ENCODE measurements at places on chromosomes 2 and 18.

GRCh38 chr2:149814901-149815300, 227.3 kb upstream of the MMADHC start:
- no peak for DNase-seq

GRCh38 chr2:86417961-86418360, 23.2 kb upstream of the KDM3A start:
- no peak for DNase-seq

DNA sequence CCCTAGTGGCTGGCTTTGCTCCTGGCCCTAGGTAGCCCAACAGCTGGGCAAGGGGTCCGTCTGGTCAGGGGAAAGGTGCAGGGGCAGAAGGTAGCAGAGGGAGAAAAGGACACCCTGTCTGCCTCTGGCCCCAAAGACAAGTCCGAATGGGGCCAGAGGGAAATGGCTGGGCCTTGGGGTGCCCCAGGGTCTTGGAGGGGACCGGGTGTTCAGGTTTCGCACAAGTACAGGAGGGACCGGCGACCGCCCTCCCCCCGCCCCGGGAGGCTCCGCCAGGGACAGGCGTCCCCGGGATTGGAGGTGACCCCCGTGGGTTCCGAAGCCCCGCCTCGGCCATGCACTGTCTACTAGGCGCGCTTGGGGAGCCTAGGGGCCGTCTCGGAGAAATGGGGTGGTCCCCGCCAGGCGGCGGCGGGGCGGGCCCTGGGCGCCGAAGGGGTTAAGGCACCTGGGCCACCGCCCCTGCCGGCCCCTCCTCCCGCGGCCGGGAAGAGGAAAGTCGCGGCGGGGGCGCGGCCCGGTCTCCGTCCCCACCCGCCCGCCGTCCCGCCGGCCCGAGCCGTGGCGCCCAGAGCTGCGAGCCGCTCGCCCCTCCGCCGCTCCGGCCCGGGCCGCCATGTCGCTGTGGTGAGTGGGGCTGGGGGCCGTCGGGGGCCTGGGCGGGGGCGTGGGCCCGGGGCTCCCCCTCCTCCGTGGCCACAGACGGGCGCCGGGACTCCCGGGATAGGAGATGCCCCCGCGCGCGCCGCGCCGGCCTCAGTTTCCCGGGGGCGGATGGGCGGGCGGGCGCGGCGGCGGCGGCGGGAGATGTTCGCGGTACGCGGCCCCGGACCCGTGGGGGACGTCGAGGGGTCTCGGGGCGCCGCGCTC, at the start of gene B3GNT7:
Gene B3GNT7, plus strand, starts transcription at position 523 of the 870 bp plus-strand sequence. Its CDS starts 94 bp downstream, at position 617.
- DNase-seq: no peak

- DNase-seq: no peak
Observed at GRCh38 chr18:64180617-64181016, 31.7 kb upstream of the LINC00305 start.

DNA sequence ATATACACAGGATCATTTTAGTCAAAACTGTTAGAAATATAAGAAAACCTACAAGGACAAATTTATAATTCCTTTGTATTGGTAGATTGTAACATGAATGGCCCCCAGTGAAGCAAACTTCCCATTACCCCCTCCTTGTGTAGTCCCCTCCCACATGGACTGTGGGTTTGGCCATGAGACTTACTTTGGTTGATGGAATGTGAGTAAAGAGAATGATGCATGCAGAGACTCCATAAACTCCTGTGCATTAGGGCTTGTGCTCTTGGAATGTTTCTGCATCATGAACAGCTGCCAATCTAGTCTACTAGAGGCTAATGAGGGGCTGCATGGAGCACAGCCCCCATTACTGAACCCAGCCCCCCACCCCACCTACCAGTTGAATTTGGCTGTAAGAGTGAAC, 8.3 kb upstream of the TGFA start:
- DNase-seq: no peak

GRCh38 chr18:77433076-77433475, 183.4 kb downstream of the GALR1 start:
- DNase-seq: no peak

DNA sequence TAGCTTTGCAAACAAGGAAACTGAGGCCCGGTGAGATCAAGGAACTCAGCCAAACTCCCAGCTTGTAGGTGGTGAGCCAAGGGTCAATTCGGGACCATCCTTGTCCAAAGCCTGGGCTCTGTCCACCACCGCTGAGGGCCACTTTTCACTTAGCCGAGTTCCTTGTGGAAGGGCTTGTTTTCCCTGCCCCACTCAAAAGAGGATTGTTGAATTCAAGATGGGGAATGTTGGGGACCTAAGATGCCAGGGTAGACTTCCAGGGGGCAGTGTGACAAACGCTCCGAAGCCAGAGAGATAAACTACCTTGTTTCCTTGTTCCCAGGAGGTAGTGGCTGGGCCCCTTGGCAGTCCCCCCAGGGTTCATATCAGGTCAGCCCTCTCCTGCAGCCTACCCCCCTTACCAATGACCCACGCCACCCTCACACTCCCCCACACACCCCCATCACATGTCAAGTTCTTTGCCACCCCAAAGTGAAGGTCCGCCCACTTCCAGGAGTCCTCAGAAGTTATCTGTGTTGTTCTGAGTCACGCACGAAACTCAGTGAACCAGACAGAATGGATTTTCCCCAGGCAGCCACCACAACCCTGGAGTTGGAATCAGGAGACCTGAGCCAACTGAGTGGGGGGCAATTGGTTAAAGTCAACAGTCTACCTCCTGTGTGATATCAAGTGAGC, 10.3 kb upstream of the ATOH8 start:
- DNase-seq: no peak

DNA sequence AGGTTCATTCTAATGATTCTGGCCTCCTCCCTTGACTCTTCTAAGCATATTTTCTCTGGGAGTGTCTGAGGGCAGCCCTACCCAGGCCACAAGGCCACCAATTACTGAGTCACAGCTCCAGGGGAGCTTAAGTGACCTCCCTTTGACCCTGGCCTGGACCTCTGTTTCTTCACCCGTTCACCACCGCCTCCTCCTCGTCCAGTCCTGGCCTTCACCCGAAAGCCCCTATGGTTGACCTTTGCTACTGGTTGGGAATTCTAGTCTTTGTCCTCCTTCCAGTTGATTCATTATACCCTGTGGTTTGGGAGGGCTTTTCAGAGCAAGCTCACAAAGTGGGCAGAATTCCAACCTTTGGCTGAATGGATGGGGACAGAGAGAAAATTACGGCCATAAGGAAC, 72.6 kb downstream of the NRP2 start:
- no peak for DNase-seq

DNA sequence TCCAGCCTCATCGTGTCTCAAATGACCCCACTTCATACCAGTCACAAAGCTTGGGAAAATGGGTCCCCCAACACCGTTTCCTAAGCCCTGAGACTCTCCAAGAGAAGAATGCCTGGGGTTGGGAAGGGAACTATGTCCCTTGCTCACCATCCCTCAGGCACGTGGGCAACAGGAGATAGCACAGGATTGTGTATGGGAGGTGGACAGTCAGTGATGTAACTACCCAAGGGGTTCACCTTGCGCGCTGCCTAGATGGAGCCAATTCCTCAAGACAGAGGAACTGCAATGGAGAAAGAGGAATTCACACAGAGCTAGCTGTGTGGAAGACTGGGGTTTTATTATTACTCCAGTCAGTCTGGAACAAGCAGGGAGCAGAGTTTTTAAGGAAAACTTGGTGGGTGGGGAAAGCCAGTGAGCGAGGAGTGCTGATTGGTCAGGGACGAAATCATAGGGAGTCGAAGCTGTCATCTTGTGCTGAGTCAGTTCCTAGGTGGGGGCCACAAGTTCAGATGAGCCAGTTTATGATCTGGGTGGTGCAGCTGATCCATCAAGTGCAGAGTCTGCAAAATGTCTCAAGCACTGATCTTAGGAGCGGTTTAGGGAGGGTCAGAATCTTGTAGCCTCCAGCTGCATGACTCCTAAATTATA, 13.8 kb upstream of the CXCR1 start:
- DNase-seq: peak; percentile 23

DNA sequence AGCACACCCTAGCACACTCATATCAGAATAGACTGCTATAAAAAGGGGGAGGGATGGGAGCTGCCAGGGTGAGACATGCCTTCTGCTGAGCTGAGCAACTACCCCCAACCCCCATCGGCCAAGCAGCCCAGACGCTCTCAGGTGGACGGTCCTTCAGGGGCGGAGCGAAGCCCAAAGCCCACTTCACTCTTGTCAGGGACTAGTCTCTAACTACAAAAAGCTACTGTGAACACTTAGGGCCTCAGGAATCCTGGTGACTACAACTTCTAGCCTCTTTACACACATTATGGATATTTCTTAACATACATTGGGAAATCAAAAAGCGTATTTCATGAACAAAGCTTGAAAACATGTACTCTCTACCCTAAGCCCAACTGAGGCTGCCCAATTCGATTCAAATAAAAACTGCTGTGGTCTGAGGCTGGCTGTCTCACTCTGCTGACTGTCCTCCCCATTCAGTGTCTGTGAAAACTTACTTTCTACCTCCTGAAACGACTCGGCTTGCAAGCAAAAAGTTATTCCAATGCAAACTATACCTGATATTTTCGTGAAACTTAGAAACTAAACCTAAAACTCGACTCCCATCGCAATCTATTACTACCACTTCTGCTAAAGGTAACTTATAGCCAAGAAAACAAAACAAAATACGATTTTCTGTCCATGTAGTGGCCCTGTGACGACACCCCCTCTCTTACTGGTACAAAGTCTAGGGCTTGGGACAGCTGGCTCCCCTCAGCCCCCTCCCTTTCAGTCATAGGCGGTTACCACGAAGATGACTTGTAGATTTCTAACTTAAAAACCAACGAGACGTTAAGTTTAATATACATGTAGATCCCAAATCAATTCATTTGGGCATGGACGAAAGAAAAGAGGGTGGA, 1.2 kb downstream of the SERTAD2 start:
- DNase-seq: peak; percentile 68

DNA sequence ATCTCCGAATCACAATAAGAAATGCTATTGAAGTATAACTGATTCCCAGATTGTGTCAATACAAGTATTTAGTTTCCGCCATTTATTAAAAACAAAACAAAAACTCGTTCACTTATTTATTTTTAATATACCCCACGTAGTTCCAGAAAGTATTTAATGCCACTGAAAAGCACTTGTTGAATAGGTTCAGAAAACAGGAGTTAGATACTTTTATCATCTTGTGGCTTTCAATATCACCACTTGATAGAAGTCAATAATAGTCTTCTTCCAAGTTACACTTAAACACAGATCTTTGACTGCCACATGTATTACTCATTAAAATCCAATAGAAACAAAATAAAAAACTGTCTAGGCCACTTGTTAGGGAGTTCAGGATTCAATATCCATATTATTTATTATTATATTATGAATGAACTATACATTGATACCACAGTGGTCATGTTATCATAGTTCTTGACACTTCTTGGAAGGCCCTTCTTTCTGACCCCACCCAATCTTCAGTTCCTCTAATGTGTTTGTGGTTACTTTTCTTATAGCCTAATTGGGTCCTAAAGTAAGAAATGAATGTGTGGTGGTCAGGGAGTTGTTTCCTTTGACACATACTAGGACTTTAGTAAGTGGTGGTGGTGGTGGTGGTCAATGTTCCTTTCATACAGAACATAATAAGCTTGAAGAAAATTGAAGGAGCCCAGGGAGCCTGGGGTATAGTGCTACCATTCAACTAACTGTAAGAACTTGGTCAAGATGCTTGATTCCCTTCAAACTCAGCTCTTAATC, 221.3 kb upstream of the ITGA4 start:
- no peak for DNase-seq

GRCh38 chr2:153871231-153872221, at the start of gene GALNT13:
Gene GALNT13, plus strand, starts transcription at chr2:153871922.
- DNase-seq: no peak

GRCh38 chr2:33210626-33211025, 263.9 kb downstream of the LTBP1 start:
- DNase-seq: no peak

GRCh38 chr2:82098617-82099016, 1794.1 kb upstream of the LRRTM1 start:
- DNase-seq: no peak

- DNase-seq: no peak
Observed at GRCh38 chr18:36294031-36294430, 3.5 kb upstream of the FHOD3 start.

DNA sequence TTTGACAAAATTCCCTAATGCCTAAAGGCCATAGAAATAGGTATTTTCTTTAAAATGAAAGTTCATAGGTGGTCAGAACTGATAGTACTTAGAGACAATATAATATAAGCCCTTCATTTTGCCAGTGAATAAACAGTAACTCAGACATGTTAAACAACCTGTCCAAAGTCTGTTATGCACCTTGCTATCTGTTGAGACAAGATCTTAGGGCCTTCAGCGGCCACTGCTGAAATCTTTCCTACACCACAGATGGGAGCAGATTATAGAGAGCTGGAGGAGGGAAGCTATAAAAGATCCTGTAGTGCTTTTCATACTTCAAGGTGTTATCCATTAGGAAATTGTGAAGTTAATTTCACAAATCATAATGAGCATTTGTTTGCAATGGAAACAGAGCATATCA, 13.8 kb downstream of the CERKL start:
- no peak for DNase-seq

DNA sequence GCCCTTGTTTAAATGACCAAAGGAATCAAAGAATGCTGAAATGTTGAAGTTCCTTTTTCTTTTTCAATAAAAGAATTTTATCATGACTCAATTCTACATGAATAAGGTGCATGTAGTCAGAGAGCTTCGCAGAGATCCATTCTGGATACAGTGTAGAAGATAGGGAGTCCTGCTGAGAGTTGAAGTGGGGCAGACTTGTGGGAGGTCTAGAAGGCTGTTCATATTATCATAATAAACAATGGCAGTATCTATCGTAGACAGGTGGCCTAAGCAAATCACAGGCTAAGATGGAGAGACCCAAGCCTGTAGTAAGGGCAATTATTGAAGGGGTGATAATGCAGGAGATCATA, 1322.0 kb upstream of the CELF4 start:
- no peak for DNase-seq

- DNase-seq: no peak
Observed at GRCh38 chr2:240508832-240509545, 48.8 kb downstream of the ANKMY1 start.

DNA sequence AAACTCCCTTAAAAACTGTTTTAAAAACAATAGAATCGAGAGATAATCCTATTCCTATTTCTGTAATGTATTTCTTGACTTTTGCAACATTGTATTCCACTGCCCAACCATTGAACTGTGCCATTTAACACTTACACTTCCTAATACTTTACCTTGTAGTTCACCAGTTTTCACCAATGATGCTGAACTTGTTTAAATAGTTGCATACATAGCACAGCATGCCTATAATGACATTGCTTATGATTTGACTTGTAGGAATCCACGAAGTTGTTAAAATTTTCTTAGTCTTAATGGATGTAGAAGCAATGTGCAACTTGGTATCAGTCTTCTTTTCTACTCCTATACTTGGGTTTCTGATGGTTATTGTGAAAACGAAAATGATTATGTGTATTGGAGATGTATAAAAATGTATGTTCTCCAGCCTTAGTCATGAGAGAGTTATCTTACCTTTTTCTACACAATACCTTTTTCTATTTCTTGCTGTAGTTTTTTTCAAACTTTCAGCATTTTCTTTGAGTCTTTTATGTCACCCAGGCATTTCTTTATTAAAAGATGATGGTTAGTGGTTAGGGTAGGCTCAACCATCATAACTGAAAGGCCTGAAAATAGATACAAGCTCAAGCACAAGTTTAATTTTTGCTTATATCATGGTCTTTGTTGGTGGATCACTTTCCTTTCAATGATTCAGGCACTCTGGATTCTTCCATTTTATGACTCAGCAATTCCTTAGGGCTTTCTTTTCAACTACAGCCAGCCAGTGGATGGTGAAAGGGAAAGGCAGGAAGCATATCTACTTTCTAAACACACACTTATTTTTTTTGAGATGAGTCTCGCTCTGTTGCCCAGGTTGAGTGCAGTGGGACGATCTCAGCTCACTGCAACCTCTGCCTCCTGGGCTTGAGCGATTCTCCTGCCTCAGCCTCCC, 9.4 kb downstream of the GPD2 start:
- DNase-seq: no peak

Measured in RPMI8226 (cell line).